ENCODE measurements at places on chromosomes 5 and 9.

DNA sequence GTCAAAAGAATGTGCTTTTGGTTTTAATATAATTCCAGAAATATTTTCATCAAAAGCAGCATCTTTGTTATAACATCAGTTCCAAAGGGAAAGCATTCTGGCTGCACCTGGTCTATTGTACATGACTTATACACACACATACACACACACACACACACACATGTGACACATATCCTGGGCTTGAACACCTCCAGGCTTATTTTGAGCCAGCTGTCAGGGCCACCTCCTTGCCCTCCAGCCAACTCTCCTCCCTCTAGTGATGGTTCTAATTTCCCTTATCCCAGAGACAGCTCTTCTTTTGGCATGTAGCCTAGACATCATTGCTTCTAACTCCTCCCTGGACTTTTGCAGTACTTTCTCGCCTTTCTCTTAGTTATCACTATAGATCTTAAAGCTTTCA is 115.0 kb downstream of the PIK3R1 start:
- peak; percentile 48 for DNase-seq

DNA sequence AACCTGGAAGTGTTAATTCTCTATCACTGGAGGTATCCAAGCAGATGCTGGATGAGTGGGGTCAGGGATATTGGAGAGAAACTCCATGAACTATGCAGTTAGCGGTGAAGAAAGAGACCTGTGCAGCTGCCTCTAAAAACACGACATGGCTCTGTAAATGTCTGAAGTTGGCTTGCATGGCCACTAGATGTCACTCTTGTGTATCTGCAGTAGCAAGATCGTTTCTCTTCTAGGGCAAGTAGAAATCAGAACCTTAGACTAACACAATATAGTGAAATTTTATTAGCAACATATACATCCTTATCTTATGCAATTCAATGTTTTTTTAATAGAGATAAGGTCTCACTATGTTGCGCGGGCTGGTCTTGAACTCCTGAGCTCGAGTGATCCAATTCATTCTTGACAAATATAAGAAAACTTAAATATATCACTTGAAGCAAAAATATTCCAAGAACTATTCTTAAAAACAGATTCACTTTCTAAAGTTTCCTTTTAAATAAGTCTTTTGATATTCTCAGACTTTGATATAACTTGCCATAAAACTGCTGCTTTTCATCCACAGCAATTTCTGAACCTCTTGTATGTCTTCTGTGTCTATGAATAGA is 2.9 kb downstream of the OR2S2 start:
- peak; percentile 77 for DNase-seq

- DNase-seq = no peak
Observed at GRCh38 chr9:123735376-123735775, 194.6 kb downstream of the DENND1A start.

DNA sequence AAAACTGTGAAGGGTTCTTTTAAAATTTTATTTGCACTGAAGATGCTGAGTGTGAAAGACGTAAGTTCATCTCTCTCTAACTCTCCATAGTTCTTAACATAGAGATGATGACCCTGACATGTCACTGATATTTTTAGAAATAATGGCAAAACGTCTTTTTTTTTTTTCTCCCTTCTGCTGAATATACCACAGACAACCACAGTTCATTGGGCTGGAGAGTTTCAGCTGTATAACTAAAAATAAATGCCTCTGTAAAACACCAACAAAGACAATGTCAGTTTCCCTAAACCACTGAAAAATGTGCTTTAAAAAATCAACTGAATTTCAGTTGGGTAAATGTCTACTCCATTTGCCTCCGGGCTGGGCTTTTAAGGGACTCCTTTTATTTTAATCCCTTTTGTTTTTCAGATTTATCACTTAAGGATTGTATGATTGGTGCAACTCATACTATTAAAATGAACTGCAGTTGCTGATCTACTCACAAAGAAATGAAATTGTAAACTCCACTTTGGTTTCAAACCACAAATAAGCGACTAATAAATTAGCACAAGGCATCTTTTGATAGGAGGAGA is 830.9 kb upstream of the WWC1 start:
- peak; percentile 32 for DNase-seq

GRCh38 chr5:171629628-171630349 is 155.8 kb upstream of the SMIM23 start:
- peak; percentile 56 for DNase-seq

DNA sequence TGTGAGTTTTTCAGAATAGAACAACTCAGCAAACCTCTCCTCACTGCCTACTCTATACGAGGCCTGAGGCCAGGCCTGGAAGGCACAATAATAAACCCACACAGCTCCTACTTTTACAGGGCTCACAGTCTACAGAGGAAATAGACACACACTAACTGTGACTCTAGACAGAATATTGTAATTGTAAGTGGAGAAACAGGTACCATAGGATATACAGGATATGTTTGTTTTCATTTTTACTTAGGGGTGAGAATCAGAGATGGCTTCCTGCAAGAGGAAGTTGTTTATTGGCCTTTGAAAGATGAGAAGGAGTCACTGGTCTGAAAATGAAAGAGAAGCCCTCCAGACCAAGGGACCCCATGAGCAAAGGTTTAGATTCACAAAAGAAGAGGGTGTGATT is 35.8 kb upstream of the TGFBR1 start:
- DNase-seq = no peak

- DNase-seq = no peak
Observed at GRCh38 chr5:175862131-175863012, 9.0 kb upstream of the CPLX2 start.

- DNase-seq = no peak
Observed at GRCh38 chr9:120693700-120694008, 20.6 kb downstream of the MEGF9 start.

- DNase-seq = peak; percentile 18
Observed at GRCh38 chr9:128893354-128893753, 11.4 kb downstream of the LRRC8A start.

- no peak for DNase-seq
Observed at GRCh38 chr5:52990528-52990925, 1.4 kb downstream of the ITGA2 start.

GRCh38 chr9:116574027-116574679 is 113.0 kb upstream of the TRIM32 start:
- no peak for DNase-seq

DNA sequence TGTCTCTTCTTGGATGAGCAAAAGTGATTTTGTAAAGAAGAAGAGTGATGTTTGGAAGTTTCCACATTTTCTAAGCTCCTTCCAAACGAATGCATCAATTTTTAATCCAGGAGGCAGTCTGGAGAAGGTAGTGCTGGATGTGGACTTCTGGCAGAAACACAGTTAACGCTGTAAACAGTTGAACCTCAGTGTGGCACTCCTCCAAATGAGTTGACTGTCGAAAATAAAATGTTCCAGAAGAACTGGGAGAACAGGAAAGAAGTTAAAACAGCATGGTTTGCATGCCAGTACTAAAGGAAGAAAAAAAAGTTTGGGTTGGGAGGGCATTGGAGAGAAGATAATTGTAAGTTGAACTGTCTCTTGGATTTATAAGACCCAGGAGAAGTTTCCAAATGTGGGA is 6.5 kb downstream of the ZNF462 start:
- DNase-seq = no peak

GRCh38 chr9:82621447-82621846 is 441.5 kb downstream of the RASEF start:
- peak; percentile 28 for DNase-seq

DNA sequence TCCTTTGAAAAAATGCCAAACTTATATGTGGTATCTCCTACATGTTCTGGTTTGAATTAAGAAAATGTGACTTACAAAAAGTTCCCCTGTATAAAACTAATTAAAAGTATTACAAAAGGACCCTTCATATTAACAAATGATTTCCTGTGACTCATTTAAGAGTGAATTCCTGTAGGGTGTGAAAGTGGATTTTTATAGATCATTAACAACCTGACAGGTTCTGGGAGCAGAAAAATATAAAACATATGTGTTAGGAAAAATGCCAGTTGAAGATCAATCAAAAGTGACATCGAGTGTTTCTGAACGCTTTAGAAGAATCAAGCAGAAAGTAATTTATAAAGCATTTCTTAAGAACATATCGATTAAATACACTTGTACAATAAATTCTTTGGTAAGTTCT is 35.5 kb downstream of the CAMK4 start:
- peak; percentile 49 for DNase-seq

- peak; percentile 4 for DNase-seq
Observed at GRCh38 chr9:29319736-29320513, 1746.6 kb upstream of the C9orf72 start.
